ENCODE measurements at places on chromosomes 4 and X.

- DNase-seq: no peak
These were observed 165.6 kb upstream of the S100G start for GRCh38 chrX:16484338-16484737.

- DNase-seq: no peak
These were observed 215.5 kb downstream of the SPATA18 start for GRCh38 chr4:52266537-52267137.

- no peak for DNase-seq
These were observed 31.8 kb upstream of the ZCCHC13 start for GRCh38 chrX:74272230-74272629.

- no peak for DNase-seq
These were observed 232.1 kb downstream of the DCLK2 start for GRCh38 chr4:150310159-150310895.

GRCh38 chr4:156705311-156705710 is 266.3 kb downstream of the PDGFC start:
- no peak for DNase-seq

- DNase-seq: no peak
These were observed 107.7 kb downstream of the FRMPD4 start for GRCh38 chrX:12245650-12246645.

DNA sequence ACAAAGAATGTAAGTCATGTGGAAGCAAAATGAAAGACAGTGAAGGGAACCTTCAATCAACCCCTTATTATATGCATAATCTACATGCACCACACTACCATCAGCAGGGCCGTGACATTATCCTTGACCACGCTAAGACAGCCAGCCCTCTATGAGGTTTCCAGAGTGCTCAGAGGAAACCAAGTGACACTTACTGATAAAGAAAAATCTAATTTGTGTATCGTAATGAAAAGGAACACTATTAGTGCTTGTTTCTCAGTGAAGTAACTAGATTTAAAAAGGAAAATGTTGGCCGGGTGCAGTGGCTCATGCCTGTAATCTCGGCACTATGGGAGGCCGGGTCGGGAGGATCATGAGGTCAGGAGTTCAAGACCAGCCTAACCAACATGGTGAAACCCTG is 56.4 kb downstream of the ABCG2 start:
- no peak for DNase-seq

DNA sequence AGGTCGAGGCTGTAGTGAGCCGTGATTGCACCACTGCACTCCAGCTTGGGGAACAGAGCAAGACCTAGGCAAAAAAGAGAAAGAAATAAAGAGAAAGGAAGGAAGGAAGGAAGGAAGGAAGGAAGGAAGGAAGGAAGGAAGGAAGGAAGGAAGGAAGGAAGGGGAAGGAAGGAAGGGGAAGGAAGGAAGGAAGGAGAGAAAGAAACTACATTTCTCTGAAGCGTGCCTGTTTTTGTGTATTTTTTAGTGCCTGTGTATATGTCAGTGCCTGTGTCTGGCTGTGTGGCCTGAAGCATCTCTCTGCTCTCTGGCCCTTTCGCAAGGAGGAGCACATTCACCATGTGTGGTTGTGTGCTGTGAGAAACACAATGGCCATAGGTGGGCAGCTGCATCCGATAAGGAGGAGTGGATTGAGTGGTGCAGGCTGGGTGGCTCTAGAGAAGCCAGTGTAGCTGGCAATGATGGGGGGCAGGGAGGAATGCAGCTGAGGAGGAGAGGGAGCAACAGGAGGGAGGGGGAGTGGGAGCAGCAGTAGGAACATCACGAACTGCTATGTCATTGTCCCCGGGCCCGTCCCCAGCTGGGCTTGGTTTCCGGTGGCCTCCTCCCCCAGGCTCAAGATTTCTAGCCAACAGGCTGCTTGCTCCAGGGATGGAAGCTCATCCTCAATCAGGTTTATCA is 11.4 kb downstream of the SYN1 start:
- DNase-seq: no peak
